Activated T-helper 1 cell treated with anti-CD3 and anti-CD28 coated beads, Interleukin-12 subunit alpha, Interleukin-12 subunit beta, Interleukin-2, Interleukin-4 antibody, amounts not matched to agents 30 ng/mL and 10 ng/mL and 1 ng/mL, durations not matched to agents 14 hours and 24 hours and 36 hours (primary cell): ENCODE measurements at places on chromosomes 2 and 18.

DNA sequence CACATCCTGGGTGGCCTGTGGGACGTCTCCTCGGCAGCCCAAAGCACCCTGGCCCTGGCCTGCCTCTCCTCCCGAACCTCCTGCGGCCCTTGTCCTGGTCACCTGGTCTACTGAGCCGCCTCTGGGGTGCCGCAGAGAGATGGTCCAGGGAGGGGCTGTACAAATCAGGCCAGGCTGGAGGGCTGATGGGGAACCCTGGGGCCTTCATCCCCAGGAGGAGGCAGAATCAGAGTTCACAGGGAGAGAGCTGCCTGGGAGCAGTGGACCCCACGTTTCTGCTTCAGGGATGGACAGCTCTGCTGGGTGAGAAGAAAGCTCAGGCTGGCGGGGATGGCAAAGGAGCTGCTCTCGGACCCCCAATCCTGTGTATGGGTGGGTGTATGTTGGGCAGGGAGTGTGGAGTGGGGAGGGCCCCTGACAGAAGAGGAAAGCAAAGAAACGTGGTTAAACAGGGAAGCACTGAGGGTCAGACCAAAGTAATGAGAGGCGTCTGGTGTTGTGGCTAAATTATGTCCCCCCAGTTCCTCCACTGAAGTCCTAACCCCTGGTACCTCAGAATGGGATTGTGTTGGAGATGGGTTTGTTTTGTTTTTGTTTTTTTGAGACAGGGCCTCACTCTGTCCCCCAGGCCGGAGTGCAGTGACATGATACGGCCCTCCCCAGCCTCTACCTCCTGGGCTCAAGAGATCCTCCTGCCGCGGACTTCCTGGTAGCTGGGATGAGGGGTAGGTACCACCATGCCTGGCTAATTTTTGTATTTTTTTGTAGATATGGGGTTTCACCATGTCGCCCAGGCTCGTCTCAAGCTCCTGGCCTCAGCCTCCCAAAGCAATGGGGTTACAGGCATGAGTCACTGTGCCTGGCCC lies 73.4 kb upstream of the SMAD7 start:
- no peak for DNase-seq

GRCh38 chr18:70523035-70523791 lies 234.4 kb downstream of the SOCS6 start:
- no peak for DNase-seq

GRCh38 chr2:112692918-112693317 lies 27.9 kb upstream of the NT5DC4 start:
- DNase-seq, result no peak

GRCh38 chr18:41767960-41768359 lies 187.1 kb upstream of the PIK3C3 start:
- DNase-seq, result no peak

- no peak for DNase-seq
Observed at GRCh38 chr18:2913398-2914005, 66.7 kb downstream of the EMILIN2 start.

- no peak for DNase-seq
Observed at GRCh38 chr2:118130385-118130784, 42.1 kb downstream of the INSIG2 start.
